Astrocyte of the cerebellum (primary cell): ENCODE measurements at places on chromosomes 2 and 18.
A peak's percentile ranks its signal among the peaks of the same experiment; 100 is the strongest.

GRCh38 chr2:97868986-97869721 is 126.6 kb downstream of the TMEM131 start:
- peak; percentile 52 for DNase-seq

GRCh38 chr2:230885463-230886130 is 20.9 kb downstream of the ITM2C start:
- DNase-seq, result peak; percentile 35

DNA sequence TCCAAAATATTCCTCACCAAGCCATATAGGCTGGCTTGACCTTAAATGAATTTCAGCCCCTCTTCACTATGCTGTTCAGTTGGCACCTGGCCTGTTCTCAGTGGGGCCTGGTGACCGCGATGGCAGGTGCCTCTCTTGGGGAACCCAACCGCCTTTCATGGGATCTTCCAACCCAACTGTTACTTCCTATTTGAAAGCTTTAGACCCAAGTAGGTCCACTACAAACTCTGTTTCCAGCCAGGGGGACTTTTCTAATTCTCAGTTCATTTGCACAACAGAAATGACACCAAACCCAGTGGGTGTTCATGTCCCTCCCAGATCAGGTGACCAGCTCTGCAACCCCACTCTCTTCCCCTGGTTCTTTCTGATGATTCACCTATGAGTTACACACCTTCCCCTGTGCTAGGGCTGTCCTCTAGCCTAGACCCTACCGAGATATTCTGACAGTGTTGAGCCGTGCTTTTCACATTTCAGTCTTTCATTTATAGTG is 35.6 kb upstream of the NDUFV2 start:
- no peak for DNase-seq

DNA sequence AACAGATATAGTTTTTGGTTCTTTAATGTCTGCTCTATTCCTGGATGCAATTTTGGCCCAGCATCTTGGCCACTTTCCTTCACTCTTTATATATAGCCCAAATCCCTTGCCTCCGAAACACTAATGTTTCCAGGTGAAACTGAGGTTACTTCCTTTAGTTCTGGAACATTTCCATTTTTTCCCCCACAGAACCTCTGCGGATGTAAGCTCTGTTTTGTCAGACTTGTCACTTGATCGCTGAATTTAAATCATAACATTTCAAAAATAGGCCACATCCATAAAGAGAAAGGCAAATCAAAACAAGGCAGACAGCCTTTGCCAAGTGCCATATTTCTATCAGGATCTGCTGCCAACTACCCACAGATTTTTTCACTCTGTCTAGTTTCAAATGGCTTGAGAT is 115.1 kb downstream of the ANKRD44 start:
- no peak for DNase-seq

- no peak for DNase-seq
Observed at GRCh38 chr2:67268797-67269196, 128.3 kb upstream of the ETAA1 start.

DNA sequence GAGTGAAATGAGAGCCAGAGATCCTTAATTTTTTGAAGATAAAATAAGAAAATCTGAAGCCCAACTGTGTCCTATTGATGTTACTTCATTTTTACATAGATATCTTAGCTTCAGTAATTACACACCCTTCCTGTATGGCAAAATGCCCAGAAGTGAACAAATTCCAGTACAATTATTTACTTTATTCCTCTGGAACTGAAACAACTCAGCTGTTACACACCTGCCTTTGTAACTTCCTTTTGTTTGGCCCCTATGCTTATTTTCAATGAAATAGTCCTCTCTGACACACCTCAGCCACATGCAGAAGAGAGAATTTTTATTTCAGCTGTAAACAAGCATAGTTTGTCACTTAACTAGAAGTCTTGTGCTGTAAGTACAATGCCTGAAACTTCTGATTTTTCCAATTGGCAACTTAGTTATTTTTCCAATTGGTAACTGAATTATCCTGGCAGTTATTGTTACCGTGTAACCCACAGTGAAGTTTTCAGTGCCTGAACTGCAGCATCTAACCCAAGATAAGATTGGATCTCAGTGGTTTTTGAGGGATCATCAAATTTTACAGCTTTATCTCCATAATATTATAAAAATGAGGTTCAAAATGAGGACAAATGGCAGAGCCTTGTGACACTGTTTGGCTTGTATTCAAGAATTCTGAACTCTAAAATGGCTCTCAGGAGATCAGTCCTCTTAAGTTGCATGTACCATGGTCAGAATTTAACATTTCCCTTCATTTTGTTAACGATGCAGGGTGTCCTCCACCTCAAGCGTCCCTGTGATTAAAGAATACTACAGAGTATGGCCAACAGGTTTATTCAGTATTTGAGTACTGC is 82.6 kb downstream of the PKP4 start:
- DNase-seq, result peak; percentile 69

DNA sequence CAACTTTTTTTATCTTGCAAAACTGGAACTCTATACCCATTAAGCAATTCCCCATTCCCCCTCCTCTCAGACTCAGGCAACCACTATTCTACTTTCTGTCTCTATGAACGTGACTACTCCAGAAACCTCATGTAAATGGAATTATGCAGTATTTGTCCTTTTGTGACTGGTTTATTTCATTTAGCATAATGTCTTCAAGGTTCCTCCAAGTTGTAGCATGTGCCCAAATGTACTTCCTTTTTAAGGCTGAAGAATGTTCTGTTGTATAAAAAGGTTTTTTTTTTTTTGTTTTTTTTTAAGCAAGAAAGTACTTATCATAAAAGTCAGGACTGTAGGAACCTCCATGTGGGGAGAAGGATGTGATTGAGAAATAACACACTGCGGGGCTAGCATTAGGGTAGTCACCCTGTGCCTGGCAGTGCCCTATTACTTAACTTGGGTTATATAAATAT is 262.9 kb upstream of the FBXO11 start:
- DNase-seq, result no peak

DNA sequence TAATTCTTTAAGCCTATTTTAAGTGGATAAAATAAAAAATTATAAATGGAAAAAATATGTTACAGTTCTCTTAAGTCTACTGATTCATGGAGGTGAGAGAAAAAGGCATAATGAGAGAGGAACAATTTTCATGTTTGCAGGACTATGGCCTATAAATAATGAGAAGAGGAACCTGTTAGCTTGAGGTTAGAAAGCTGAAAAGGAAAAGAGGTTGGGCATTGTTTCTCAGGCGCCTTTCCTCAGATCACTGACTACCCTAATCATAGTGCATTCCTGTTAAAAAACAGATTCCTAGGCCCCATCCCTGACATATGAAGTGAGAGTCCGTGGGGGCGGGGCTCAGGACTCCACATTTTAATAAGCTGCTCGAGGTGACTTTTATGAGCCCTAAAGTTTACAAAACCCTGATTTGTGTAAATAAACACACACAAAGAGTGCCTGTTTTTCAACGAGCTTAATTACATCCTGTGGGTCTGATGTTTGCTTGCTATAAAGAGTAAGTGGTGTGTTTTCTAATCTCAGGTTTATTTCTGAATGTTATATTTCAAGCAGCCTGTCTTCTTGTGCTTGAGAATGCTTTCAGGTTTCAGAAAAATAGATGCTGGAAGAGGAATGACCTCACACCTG is 335.5 kb downstream of the CLIP4 start:
- DNase-seq, result no peak

GRCh38 chr2:38260469-38260868 is 116.6 kb downstream of the ATL2 start:
- DNase-seq, result no peak

GRCh38 chr18:64203295-64203694 is 54.4 kb upstream of the LINC00305 start:
- peak; percentile 1 for DNase-seq

DNA sequence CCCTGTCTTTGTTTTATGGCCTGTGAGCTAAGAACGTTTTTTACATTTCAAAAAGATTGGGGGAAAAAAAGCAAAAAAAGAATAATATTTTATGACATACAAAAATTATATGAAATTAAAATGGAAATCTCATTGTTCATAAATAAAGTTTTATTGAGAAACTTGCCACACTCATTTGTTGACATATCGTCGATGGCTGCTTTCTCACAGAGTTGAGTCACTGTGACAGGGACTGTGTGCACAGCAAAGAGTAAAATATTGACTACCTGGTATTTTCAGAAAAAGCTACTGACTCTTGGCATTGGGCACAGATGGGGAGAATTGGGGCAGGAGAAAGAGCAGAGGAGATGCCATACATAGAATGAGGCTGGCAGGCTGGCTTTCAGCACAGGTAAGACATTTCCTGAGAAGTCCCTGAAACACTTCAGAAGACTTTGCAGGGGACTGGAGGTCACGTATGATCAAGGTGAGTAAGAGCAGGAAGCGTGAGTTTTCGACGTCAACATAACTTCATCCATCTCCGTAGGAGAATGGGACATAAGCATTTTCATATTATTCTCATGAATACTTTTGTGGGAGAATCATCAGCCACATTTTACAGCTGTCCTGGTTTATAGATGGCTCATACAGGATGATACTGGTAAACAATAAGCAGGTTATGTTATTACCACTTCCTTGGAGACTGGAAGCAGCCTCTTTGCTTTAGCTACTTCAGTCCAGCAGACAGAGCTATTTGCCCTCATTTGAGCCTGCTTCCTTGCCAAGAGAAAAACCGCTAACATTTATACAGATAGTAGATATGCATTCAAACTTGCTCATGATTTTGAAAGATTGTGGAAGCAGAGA is 32.5 kb upstream of the PUM2 start:
- no peak for DNase-seq

GRCh38 chr18:31610286-31611205 is 18.9 kb downstream of the TTR start:
- DNase-seq, result no peak

GRCh38 chr18:51123046-51123395 is 74.5 kb downstream of the MEX3C start:
- no peak for DNase-seq

DNA sequence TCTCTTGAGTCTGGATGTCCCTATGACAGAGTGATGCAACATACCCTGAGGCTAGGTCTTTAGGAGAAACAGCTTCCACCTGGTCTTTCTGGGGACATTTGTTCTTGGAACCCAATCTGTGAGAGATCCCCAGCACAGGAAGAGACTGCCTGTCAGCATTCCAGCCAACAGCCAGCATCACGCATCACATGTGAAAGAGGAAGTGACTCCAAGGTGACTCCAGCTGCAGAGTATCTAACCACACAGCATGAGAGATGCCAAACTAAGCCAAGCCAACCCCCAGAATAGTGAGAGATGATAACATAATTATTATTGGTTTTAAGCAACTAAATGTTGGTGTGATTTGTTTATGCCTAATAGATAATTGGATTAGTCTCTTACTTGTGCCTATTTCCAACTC is 35.7 kb downstream of the C18orf63 start:
- DNase-seq, result peak; percentile 13

DNA sequence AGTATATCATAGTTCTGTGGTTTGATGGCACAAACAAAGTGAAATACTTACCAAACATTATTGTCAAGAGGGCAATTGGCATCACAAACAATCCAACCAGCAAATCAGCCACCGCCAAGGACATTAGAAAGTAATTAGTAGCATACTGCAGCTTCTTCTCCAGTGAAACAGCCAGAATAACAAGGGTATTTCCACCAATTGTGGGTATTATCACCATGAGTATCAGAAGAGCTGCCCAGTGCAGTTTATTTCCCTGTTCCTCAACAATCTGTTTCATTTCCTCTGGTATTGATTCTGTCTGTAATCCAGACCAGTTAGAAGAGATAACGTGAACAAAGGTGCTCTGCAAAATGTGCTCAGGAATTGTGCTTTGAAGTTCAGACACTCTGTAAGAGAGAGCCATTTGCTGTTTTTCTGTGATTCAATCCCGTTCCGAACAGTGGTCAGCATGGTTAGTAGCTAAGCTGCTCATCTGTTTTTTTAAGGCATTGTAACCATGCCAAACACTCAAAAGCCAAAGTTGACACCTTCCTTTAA is 1.4 kb downstream of the HTR2B start:
- DNase-seq, result no peak

DNA sequence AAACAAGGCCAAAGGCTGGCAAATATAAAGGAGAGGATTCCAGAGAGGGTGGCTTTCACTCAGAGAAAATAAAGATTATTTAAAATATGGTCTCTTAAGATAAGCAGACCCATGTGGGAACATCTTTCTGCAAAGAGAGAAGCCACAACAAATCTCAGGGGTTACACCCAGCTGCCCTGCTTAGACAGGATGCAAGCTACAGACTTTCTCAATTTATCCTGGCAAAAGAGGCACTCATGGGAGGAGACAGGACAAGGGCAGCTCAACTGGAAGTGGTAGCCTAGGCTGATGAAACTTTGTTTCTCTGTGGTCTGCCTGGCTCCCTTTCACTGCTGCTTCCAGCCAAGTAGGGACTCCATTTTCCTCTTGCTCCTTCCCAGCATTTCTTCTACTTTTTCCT is 25.9 kb upstream of the SULT1C4 start:
- no peak for DNase-seq

- DNase-seq, result no peak
Observed at GRCh38 chr2:170816504-170817092, at the start of gene GAD1. Gene GAD1 (plus strand): TSS chr2:170816887. CDS start chr2:170818592, 1,705 bp downstream.

DNA sequence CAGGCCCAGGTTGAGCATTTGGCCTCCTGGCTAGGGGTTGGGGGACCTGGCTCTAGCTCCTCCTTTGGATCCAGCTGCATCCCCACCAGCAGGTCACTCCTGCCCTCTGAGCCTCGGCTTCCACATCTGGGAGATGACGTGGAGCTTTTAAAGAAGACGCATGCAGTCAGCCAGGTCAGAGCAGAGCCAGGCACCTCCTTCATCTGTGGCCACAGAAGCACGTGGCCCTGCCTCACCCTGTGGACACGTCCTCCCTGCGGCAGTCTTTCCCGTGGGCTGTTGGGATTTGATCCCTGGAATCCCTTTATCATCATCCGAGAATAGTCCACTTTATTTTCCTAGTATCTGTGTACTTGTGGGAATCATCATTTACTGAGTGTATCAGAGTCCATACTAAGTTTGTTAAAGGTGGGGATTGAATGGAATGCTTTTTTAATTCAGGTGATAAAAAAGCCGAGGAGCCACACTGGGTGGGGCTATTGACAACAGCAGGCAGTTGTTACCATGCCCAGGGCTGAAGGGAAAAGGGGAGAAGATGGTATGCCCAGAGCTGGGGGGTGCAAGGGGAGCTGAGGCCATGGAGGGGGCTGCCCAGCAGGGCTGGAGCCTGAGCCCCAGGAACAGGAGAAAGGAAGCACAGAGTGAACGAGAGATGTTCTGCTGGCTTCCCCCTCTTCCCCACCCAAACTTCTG is 170.1 kb downstream of the LAMA1 start:
- DNase-seq, result no peak

DNA sequence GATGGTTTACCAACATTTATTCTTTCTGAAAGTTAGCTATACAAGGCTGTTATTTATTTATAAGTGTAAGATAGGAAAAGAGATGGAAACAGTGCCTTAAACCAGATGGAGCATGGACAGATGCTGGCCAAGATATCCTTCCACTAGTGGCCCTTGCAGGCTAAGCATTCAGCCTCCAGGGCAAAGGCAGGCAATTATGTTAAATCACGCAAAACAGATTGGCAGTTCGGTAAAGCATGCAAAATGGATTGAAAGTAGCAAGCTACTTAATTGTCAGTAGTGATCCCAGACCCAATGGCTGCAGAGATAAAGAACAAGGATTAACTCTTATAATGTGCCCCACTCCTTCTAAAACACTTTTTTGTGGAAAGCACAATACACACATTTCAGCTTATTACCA is 105.4 kb upstream of the MAP4K3 start:
- no peak for DNase-seq

- no peak for DNase-seq
Observed at GRCh38 chr2:59032499-59032898, 791.4 kb upstream of the FANCL start.
